ENCODE measurements at places on chromosomes 3 and 15.
A peak's percentile ranks its signal among the peaks of the same experiment; 100 is the strongest.

GRCh38 chr3:27244374-27244773 lies 124.8 kb downstream of the NEK10 start:
- no peaks in the 10 kb centered on the region for H3K4me1 ChIP-seq
- no peaks in the 10 kb centered on the region for H3K36me3 ChIP-seq
- H3K27ac ChIP-seq: no peak overlapping the region

- H3K36me3 ChIP-seq: no peaks in the 10 kb centered on the region
- H3K4me1 ChIP-seq: no peaks in the 10 kb centered on the region
- H3K27ac ChIP-seq: no peak overlapping the region
- H3K27me3 ChIP-seq: no peaks in the 10 kb centered on the region
These were observed 263.7 kb downstream of the OCA2 start for GRCh38 chr15:27835233-27835939.

- no peak for DNase-seq
- no peaks in the 10 kb centered on the region for H3K4me1 ChIP-seq
- no peaks in the 10 kb centered on the region for H3K36me3 ChIP-seq
- H3K4me3 ChIP-seq: no peak overlapping the region
- no peak overlapping the region for H3K27ac ChIP-seq
- H3K27me3 ChIP-seq: no peaks in the 10 kb centered on the region
These were observed 106.1 kb downstream of the ROBO2 start for GRCh38 chr3:77146004-77146403.

DNA sequence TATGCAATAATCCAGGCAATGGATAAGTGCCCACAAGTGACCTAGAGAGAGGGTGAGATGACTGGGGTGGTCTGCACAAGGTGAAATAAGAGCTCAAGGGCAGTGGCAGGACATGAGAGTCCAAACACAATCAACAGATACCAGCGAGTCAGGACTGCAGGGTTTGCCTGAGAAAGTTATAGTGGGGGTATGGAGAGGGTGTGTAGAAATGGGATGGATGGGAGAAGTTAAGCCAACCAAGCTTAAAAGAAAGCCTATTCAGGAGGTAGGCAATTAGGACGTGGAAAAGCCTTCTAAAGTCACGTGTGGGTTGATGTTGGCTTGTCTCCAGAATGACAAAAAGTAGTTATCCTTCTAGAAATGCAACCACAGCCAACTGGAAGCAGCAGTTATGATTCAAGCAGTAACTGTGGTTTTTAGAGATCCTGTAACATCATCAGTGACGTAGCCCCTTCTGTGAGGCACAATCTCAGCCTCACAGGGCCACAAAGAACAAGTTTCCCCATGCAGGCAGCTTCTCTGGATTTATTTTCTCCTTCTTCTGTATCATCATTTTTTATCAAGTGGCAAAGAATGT lies 56.1 kb downstream of the FAM174B start:
- no peaks in the 10 kb centered on the region for H3K27me3 ChIP-seq
- peak; percentile 24 for DNase-seq
- H3K27ac ChIP-seq: no peak overlapping the region
- H3K36me3 ChIP-seq: no peaks in the 10 kb centered on the region

Measured in lung (tissue), 17 donors.